ENCODE measurements at places on chromosomes 3 and 15. TPM values are rescaled to one million over a fixed set of nuclear protein-coding genes. Genes with fewer than 3 reads are reported as not detected.

Gene HGD
- not detected for total RNA-seq

Gene TEX264
- 64.9 TPM for total RNA-seq

Gene DALRD3
- total RNA-seq, result 73.7 TPM

Gene ACKR2
- under 0.01 TPM for total RNA-seq

Gene LRRN1
- total RNA-seq, result not detected

Gene PARP16
- 5.2 TPM for total RNA-seq

Gene CHRNA3
- total RNA-seq, result not detected

Gene CFAP100
- not detected for total RNA-seq

Gene PIERCE2
- 2.6 TPM for total RNA-seq

Gene LSM3
- total RNA-seq, result 17.6 TPM

Measured in myometrial cell (primary cell).